Thyroid gland (tissue), 4 donors: ENCODE measurements at places on chromosomes 4 and X.

GRCh38 chr4:140626661-140627376 lies 58.1 kb upstream of the UCP1 start:
- DNase-seq = no peak

DNA sequence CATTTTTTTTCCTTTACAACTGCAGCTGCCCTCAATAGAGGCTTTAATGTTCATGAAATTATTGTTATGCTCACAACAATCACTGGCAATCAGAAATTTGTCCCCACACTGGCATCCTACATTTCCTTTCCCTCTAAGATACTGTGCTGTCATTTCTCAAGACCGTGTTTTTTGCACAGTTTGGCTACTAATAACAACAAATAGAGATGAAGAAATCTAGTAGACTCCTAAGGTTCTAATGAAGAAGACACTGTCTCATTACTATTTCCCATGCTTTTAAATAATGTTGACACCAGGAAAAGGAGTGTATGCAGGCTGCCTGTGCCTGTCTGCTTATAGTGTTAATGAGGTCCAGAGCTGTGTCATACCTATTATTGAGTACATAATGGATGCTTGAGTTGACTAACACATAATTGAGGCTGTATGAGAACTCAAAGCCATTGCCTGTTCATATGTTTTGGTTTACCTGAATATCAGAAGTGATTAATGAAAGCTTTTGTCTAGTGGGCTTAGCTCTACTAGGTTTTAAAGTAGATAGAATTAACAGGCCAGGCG lies 1.5 kb upstream of the EIF4E start:
- no peak for DNase-seq

DNA sequence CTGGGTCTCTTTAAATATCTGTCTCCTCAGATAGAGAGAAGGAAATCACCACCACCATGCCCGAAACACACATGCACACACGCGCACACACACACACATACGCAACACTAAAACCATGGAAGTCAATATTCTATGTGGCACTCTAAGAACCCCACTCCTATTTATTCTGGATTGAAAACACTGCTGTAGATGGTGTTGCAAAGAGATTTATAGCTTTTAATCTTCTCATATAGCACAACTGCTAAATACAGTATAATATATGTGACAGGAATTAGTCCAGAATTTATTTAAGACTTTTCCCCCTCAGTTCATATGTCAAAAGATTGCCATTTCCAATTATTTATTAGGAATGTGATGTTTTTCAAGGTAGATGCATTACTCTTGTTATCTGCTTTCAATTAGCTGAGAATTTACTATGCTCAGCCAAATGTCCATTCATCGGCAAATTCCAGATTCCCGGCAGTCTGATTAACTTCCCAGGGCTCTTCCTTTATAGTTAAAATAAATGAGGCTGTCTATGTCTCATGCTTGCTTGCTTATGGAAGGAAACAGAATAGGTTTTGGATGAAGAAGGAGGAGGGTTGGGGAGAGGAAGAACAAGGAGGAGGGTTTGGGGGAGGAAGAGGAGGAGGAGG lies 115.4 kb upstream of the NDP start:
- DNase-seq = no peak

DNA sequence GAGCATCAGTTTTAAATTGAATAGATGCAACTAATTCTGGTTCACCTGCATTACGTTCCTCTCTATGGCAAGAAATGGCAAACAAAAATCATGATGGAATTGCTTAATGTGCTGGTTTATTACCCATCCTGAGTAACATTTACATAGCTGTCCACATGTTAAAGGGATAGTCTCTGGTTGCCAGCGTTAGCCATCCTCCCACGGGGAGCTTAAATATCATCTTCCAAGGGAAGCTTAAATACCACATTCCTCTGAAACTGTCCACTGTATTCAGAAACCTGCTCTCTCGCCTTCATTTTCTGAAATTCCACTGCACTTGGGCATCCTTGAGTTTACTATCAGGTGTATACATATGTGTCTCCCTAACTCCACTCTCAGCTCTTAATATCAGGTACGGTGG lies 586.6 kb downstream of the TLL1 start:
- DNase-seq = no peak

DNA sequence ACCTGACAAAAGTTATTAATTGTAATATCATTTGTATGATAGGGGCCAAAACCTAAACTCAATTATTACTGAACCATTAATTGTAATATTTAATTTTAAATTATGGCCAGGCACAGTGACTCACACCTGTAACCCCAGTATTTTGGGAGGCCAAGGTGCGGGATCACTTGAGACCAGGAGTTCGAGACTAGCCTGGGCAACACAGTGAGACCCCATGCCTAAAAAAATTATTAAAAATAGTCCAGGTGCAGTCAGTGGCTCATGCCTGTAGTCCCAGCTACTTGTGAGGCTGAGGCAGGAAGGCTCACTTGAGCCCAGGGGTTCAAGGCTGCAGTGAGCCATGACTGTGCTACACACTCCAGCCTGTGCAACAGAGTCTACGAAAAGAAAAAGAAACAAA lies 18.0 kb downstream of the PPAT start:
- no peak for DNase-seq

DNA sequence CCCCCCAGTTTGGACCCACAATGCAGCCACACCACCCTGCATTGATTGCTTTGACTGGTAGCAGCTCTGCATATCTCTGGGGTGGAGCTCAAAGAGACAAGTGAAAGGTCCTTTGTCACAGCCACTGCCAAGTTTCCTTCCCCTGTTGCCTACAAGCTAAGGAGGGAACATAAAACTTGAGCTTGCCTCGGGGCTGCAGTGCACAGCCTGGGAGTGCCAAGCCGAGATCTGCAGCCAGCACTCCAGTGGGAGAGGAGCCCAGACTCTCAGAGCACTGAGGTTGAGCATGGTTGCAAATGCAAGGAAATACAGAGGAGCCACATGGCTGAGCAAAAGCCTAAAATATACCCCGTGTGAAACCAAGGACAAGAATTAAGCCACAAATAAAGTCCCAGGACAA lies 142.2 kb downstream of the DKK2 start:
- DNase-seq = no peak

- DNase-seq = no peak
These were observed 119.2 kb upstream of the VCX3B start for GRCh38 chrX:8345473-8345872.
